ENCODE measurements at places on chromosomes 1 and 21. TPM values are rescaled to one million over a fixed set of nuclear protein-coding genes. Genes with fewer than 3 reads are reported as not detected.

AGT gene
- 2.7 TPM for total RNA-seq

TNFRSF4 gene
- total RNA-seq, result 0.17 TPM

LRRC8D gene
- 20.7 TPM for total RNA-seq

BRINP2 gene
- total RNA-seq, result not detected

FALEC gene
- total RNA-seq, result 0.33 TPM

VWA5B1 gene
- total RNA-seq, result not detected

TMEM82 gene
- total RNA-seq, result not detected

CLCA4 gene
- not detected for total RNA-seq

NVL gene
- total RNA-seq, result 16.3 TPM

SLC35F3 gene
- total RNA-seq, result 0.23 TPM

EDN2 gene
- total RNA-seq, result not detected

WNT9A gene
- total RNA-seq, result 1.3 TPM

LCE1D gene
- total RNA-seq, result not detected

NPPA gene
- total RNA-seq, result not detected

ASAP3 gene
- total RNA-seq, result 29.4 TPM

CCDC24 gene
- total RNA-seq, result 5.1 TPM

CFAP45 gene
- total RNA-seq, result 0.73 TPM

REG4 gene
- total RNA-seq, result not detected

GRIK3 gene
- not detected for total RNA-seq

SYDE2 gene
- total RNA-seq, result 5.7 TPM

MROH9 gene
- total RNA-seq, result 0.39 TPM

UBXN10 gene
- not detected for total RNA-seq

CD5L gene
- not detected for total RNA-seq

GPR25 gene
- total RNA-seq, result not detected

FAM72C gene
- 0.46 TPM for total RNA-seq

HMGCS2 gene
- not detected for total RNA-seq

PLA2G2A gene
- total RNA-seq, result not detected

VAV3 gene
- 0.69 TPM for total RNA-seq

KCNC4 gene
- 4.7 TPM for total RNA-seq

PIGC gene
- 12.3 TPM for total RNA-seq

PTPRC gene
- 0.39 TPM for total RNA-seq

EPB41 gene
- 12.6 TPM for total RNA-seq

SNAP47 gene
- 40.0 TPM for total RNA-seq

ASTN1 gene
- 0.03 TPM for total RNA-seq

RHOC gene
- total RNA-seq, result 360 TPM

APCS gene
- not detected for total RNA-seq

FCGR2B gene
- not detected for total RNA-seq

LCA5L gene
- total RNA-seq, result 2.2 TPM

BATF3 gene
- total RNA-seq, result 3.4 TPM

CCDC30 gene
- 1.4 TPM for total RNA-seq

SLC9C2 gene
- 0.03 TPM for total RNA-seq

LRRC42 gene
- total RNA-seq, result 34.6 TPM

CFHR3 gene
- total RNA-seq, result not detected

OR2T1 gene
- not detected for total RNA-seq

LBR gene
- 14.1 TPM for total RNA-seq

NASP gene
- total RNA-seq, result 23.1 TPM

TFF3 gene
- total RNA-seq, result not detected

CD101 gene
- total RNA-seq, result 0.59 TPM

NR1I3 gene
- not detected for total RNA-seq

TAS1R2 gene
- not detected for total RNA-seq

KCNT2 gene
- total RNA-seq, result 6.6 TPM

HENMT1 gene
- 1.9 TPM for total RNA-seq
